ENCODE measurements at places on chromosomes 5 and 9.

DNA sequence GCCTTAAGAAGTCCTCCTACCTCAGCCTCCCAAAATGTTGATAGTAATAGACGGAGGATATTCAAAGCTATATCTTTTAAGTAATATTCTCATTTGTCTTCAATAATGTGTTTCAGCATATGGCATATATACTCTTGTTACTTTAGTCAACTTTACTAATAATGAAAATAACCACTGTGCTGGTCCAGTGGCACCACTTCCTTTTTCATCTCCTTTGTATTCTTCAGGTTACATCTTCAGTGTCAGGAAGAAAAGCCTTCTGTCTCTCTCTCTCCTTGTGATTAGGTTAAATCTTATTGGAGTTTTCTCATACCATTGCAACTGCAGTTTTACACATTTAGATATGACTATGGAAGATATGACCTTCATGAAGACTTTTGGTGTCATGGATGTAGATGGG lies 31.3 kb downstream of the PARP8 start:
- DNase-seq, result no peak

GRCh38 chr5:78416677-78417425 lies 56.4 kb downstream of the SCAMP1 start:
- DNase-seq, result no peak

DNA sequence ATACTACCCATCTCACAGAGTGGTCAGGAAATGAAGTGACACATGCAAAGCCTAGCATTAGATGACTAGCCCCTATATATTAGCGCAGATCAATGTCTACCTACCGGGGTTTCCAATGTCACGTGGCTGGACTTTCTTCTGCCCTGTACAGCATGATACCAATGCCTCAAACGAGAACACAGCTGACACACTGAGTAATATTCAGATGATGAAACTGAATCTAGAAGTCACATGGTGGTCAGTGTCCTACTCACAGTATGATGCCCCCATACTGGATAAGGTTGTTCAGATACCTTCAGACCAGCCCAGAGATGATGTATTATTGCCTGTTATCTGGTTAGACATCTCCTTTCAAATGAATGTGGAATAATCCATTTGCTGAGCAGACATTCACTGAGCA lies 71.1 kb upstream of the FRRS1L start:
- DNase-seq, result no peak

DNA sequence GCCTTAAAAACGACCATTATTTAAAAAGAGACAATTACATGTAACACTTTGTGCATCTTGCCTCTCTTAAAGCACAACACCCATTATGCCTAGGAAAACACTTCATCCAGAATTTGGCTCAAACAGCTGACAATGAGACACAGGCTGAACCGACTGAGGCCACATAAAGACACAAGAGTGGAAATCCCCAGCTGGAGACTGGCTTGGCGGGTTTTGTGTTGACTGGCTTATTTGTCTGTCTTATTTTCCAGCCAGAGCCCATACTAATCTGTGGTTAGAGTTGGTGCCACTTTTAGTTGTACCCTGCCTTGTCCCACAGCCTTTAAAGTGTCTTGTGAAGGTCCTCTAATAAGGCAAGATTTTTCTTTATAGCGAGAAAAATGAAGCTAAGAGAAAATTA lies 21.2 kb downstream of the TRIM14 start:
- peak; percentile 75 for DNase-seq

DNA sequence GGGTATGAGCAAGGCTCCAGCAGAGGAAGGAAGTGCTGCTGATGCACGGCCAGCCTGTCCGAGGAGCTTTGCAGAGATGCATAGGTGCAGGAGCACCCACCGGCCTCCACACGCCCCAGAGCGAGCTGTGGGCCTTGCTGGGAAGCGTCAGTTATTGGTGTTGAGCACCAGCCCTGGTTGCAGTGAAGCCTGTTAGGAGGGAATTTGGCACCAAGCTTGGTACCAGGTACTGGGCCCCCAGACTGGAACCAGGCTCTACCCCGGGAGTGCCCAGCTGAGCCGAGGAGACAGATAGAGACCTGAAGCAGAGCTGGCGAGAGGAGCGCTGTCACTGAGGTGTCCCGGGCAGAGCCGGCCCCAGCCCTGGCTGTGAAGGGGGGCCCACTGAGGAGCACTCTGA lies 5.2 kb downstream of the TCF7 start:
- no peak for DNase-seq

- no peak for DNase-seq
Measured at GRCh38 chr5:172743112-172743959, 27.7 kb downstream of the DUSP1 start.

DNA sequence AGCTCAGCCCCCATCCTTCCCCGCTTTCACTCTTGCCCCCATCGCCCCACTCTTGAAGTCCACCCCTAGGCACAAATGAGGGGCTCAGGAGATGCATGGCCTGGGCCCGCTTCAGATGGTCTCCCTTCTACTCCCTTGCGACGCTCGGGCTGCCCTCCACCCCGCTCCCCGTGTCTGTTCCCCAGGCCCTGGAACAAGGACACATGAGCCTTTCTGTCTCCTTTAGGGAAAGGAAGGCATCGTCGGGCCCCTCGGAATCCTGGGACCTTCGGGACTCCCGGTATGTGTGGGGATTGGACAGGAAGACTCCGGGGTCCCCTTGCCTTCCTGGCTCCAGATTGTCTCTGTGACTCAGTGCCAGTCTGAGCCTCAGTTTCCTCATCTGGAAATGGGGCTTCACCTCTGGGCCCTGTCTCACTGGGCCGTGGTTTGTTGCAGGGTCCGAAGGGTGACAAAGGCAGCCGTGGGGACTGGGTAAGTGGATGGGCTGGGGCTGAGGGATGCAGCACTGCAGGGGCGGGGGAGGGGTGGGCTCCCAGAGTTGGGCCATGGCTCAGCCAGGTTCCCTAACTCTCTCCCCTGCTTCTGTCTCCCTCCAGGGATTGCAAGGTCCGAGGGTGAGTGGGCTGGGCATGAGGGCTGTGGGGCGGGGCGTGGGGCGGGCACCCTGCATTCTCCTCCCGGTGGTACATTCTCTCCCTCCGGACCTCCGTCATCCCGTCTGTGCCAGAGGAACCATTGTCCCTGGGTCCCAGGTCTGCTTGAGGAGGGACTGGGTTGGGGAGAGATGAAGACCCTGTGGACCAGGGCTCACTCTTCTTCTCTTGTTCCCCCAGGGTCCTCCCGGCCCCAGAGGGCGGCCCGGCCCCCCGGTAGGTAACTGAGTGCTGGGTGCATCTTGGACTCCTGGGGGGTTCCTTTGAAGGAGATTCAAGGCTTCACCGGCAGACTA lies 21.8 kb upstream of the ORM1 start:
- no peak for DNase-seq

GRCh38 chr9:127418037-127418471 lies 6.1 kb upstream of the ZNF79 start:
- DNase-seq, result peak; percentile 31

DNA sequence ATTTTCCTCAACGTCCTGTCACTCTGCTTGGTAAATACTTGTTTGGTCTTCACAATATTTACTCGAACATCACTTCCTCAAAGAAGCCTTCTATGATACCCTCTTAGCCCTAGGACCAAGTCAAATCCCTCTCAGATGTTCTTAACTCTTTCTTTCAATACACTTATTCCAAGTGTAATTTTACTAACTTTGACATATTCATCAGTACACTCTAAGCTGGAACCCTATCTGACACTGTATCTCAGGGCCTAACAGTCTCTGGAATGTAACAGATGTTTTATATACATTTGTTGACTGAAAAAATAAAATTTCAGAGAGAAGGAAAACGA lies 19.6 kb downstream of the SIL1 start:
- DNase-seq, result no peak

GRCh38 chr9:127706836-127707241 lies at the start of gene CFAP157:
Gene CFAP157 (plus strand): TSS chr9:127706988. CDS start chr9:127707032, 44 bp downstream.
- no peak for DNase-seq

- no peak for DNase-seq
Measured at GRCh38 chr5:154193283-154193682, 2.8 kb downstream of the GALNT10 start.

DNA sequence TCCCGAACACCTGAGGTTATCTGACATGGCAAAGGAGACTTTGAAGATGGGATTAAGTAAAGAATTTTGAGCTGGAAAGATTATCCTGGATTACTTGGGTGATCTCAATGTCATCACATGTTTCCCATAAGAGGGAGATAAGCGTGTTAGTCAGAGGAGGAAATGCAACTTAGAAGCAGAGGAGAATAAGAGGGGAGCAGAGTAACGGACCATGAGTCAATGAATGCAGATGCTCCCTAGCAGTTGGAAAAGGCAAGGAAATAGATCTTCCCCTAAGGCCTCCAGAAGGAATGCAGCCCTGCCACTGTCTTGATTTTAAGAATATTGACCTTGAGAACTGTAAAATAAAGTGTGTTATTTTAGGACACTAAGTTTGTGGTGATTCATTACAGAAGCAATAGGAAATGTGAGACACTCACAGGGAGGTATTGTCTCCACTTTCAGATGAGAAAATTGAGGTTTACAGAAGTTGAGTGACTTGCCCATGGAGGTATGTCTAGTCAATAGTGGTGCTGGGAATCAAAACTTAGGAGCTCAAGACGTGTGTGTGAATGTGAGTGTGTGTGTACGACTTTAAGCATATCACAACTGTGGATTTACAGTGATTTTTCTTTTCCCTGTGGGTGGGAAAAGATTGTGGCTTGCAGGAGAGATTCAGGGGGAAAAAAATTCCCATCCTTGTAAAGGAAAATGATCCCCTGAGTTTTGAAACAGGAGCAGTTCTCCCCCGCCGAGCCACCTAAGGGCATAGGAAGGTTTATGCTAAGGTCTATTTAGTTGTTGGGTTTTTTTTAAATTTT lies 125.3 kb downstream of the TRIM32 start:
- no peak for DNase-seq

- no peak for DNase-seq
Measured at GRCh38 chr5:152606776-152607364, 201.8 kb upstream of the NMUR2 start.

DNA sequence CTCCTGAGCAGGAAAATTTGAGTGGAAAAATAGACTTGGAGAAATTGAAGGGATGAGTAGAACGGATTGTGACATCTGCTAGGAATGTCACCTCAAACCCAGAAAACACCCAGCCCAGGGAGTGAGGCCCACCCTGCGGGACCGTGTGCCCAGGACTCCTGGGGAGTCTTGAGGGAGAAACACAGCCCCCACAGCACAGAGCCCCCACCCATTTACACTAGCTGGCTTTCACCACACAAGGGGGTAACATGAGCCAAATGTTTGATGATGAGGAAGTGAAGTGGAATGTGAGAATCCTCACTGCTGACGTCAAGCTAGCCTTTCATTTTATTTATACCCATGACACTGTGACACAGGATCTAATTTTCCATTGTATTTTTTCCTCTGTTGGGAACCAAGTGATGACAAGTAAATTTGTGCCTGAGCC lies 42.8 kb upstream of the PDE8B start:
- no peak for DNase-seq

DNA sequence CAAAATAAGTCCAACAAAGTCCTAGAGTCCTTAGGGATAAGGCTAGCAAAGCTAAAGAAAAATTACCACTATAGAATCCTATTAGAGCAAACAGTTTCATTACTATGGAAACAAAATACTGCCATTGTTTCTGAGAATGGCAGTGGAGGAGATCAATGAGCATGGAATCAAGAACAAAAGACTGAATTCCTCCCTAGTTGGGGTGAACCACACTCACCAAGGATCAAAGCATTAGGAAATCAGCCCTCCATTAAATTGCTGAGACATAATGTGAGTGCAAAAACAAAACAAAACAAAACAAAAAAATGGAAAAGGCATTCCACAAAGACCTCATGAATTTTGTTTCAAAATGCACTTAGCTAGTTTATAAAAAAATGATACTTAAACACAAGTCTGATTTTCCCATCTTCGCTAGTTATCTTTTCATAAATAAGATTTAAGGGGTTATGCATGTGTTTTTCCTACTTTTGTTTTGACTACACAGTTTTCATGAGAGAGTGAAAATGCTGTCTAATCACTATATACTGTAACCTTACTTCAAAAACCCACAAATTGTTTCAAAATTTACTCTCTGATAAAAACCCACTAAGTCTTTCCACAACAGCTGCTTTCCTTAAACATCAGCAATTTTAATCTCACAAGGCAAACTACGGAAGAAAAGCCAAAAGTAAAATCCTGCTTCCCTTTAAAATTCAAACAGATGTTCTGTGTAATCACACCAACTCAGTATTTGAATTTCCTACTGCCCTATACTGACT lies 9.7 kb downstream of the SERINC5 start:
- peak; percentile 29 for DNase-seq

DNA sequence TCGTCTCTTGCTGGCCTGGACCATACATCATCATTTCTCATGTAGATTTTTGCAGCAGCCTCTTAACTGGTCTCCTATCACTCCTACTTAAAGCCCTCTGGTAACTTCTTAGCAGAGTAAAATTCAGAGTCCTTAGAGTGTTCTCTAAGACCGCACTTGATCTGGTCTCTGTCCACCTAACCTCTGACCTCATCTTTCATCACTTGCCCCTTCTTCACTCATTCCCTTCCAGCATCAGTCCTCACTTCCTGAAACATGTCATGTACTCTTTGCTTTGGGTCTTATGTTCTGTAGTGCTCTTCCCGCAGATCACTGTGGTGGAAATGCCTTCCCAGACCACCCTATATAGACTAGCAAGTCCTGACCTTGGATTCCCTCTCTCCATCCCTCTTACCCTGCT lies 9.8 kb downstream of the LARP1 start:
- no peak for DNase-seq

GRCh38 chr5:115626445-115626823 lies 598 bp upstream of the TMED7 start:
- DNase-seq, result no peak

DNA sequence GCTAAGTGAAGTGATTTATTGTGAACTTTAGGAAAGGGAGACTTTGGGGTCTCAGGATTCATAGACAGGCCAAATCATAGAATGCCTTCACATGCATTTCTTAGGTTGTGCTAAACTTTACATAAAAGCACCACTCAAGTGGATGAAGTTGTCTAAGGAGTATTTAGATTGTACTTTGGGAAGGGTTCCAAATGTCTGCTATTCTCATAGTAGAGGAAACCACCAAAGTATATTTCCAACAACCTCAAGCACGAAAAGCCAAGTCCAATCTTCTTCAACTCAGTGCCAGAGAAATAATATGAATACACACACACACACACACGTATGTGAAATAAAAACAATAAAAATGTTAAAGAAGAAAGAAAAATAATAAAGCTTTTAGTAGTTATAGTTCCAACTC lies 41.8 kb downstream of the ENC1 start:
- DNase-seq, result no peak

DNA sequence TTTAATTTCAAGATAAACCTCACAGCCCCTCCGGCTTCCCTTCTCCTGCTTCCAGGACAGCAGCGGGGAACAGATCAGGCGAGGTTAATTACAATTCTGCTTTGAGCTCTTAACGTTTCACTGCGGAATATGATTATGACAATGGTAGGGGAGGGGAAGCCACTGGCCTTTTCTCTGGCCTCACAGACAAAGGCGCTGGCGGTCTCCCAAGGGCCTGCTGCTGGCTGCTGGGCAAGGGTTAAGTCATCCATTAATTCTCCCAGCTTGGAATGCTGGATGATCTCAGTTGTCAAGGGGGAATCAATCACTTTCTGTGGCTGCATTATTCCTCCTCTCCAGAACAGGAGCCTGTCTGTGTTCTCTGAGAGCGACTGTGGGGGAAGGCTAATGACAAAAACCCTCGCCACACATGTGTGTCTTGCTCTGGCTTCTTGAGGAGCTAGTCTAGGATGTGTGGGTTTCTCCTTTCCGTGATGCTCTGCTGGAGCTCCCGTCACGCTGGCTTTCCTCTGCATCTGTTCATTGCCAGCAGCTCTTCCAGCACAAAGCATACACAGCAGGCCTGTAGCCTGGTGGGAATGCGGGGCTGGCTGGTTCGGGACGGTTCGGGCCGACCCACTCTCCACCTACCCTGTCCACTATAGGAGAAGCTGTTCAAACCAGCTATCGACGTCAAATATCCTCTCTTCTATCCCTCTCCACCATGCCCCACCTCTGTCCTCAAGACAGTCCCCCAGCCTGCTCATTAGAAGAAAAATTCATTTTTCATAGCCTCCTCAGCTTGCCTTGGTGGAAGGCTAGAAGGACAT lies 82.8 kb downstream of the DCP2 start:
- no peak for DNase-seq
